Stimulated activated CD8-positive, alpha-beta memory T cell treated with anti-CD3 and anti-CD28 coated beads, Interleukin-7, amount 100 ng/mL, for 1 hour (primary cell): ENCODE measurements at places on chromosomes 2 and 18.

DNA sequence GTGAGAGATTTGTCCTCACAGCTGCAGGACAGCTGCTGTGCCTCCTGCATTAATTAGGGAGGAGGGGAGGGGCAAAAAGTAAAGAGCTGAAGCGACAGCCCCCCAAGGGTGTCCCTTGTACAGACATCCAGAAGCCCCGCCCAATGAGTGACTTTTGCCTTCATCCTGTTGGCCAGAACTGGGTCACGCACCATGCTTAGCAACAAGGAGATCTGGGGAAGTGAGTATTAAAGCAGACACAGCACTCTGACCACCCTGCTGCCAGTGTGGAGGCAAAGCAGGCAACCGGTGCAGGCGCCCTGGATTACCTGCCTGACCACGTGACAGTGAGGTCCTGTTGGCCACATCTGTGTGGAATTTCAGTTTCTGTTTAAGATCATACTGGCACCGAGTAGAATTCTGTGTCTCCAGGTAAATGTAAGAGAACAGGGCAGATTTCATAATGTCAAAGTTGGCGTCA is 21.5 kb upstream of the BIN1 start:
- no peak for DNase-seq

DNA sequence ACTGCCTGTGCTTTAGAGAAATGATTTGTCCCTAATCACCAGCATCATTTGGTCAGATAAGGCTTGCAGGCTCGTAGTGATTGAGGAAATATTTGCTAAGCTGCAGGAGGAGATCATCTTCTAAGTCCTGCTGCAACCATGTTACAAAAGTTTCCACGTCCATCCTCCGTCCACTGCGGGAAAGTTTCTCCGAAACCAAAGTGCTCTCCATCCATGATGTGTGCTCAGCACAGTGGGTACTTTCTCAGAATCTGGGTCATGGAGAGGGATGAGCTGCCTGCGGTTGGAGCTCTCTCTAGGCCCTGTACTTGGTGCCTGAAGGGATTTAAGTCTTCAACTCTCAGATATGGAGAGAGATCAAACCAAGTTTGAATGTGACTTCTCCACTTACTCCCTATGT is 39.3 kb downstream of the IL1RL2 start:
- DNase-seq = no peak

GRCh38 chr2:20224716-20225293 is at the start of gene SDC1:
Gene SDC1 (minus strand): TSS chr2:20225130. CDS start chr2:20224867, 263 bp downstream.
- no peak for DNase-seq

GRCh38 chr2:232261776-232262175 is 116.8 kb upstream of the ALPP start:
- no peak for DNase-seq
